HS-5 (cell line): ENCODE measurements at places on chromosomes 2 and 18.

- no peak for DNase-seq
Observed at GRCh38 chr18:35389095-35389618, 12.0 kb upstream of the ZNF396 start.

DNA sequence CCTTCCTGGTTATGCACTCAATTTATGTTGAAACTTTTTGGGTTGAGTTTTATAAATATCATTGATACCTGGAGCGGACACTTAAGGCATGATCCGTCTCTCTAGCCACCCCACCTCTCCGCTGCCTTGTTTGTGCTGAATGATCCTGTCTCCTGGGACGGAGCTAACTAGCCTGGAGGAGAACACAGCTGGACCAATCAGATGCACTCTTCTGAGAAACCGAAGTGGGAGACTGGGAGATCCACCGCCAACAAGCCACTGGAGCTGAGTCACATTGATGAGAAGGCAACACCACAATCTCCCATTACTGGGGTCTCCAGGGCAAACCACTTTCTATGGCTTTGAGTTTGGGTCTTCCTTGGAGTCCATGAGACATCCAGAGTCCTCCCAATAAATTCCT is 29.3 kb downstream of the CYP26B1 start:
- DNase-seq = no peak

DNA sequence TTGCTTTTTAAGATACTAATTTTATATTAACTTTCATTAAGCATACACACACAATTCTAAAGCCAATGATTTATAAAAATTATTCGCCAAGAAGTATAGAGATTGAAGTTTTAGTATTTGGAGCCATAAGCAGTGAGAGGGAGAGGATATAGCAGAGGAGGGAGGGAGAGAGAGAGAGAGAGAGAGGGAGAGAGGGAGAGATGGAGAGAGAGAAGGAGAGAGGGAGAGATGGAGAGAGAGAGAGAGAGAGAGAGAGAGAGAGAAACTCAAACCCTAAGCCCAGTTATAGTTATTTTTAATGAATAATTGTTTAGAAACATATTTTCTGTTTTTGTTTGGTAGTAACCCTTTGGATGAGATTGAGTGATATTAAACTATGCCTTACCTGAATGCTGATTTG is 5.3 kb downstream of the TWIST2 start:
- no peak for DNase-seq

DNA sequence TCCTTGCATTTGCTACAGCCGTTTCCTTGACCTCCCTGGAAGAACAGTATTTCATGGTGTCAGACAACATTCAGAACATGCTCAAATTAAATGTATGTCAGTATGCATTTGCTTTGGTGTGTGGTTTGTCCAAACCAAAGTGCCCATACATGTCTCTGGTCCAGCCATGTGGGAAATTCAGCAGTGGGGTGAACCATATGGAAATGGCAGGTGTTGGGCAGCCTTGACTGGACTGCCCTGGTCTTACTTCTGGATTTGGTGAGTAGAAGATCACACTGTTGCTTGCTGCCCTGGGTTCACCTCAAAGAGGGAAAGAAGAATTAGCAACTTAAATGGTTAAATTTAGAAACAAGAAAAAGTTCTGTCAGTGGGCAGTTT is 84.5 kb downstream of the MSH2 start:
- no peak for DNase-seq

- DNase-seq = no peak
Observed at GRCh38 chr18:46293742-46294181, 189.6 kb downstream of the HAUS1 start.

DNA sequence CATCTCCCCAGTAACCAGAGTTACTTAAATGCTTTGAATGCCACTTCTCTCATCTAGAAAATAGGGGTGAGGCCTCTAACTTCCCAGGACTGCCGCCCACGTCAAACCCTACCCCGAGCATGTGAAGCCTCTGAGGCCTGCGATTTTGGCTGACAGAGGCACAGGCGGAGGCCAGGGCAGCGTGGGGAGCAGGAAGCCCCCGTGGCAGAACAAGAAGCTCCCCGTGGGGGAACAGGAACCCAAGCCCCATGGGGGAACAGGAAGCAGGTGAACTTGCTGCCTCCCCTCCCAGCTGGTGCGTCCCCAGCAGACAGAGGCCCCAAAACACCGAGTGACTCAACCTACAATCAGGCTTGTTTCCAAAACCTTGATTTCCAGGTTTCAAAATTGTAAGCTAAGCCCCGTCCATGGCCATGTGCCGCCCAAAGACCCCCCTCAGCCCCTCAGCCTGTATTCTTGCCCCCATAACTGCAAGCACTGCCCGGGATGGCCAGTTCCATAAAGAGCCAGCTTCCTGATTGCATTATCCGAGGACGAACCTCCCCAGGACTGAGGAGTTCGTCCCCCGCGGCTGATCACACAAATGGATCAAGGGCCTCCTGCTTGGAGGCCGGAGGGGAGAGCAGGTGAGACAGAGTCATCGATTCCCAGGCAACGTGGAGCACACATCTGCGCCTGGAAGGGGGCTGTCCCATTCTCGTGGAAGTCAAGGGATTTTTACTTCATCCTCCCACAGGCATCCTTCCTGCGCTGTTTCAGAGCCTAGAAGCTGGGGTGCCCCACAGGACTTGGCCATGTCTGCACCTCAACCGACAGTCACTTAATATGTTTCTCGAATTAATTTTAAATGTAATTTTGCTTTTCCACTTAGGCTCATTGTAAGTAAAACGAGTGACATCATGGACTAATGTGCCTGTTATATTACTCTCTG is 36.3 kb upstream of the CTDP1 start:
- DNase-seq = no peak

DNA sequence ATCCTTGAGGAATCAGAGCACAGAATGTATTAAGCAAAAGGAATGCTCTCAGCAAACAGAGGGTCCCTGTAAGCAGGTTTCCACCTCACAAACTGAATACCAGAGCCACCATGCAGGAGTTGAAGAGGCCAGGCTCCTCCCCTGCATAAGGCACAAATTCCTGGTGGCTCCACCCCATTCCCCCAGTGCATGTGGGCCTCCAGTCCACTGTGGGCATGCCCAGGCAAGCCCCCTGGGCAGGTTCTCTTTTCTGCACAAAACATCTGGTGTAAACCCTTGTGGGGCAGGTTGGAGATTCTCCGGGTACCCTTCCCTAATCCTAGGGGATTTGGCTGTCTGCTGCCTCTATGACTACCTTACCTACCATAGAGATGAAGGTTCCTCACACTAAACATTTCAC is 166.5 kb downstream of the PTPRM start:
- no peak for DNase-seq
